NT2/D1 (cell line): ENCODE measurements at places on chromosomes 3 and 15.
A peak's percentile ranks its signal among the peaks of the same experiment; 100 is the strongest.

DNA sequence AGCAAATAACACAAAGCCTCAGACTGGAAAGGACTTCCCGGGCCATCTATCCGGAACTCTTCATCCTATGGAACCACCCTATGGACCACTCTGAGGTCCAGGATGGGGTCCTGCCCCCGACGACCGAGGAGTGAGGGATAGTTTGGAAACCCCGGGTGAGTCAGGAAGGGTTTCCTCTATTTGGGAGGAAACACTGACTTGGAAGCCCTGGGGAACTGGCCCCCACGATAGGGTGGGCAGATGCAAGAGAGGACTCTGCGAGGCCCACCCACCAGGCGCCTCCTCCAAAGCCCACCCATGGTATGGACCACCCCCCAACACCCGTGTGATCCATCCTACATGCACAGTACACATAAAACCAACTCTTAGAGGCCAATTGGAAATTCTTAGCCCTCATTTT lies 69.4 kb downstream of the CPN2 start:
- DNase-seq: no peak

GRCh38 chr3:150765949-150766720 lies 3.2 kb upstream of the SIAH2 start:
- no peak for DNase-seq

DNA sequence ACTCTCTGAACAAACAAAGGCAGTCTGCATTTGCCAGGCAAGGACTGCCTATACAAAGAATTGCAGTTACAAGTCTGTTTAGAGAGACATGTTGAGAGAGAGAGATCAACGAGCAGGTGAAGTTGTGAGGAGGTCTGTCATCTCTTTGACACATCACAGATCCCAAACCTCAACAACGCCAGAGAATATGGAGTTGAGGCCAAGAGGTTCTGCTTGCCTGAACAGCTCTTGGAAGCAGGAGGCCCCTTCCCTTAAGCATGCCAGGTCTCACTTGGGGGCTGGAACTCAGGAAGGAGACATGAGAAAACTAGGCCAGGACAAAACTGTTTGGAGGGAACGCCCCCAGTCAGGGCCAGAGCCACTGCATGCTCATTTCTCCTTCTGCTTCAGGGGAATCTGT lies 22.3 kb upstream of the MUSTN1 start:
- DNase-seq: no peak

DNA sequence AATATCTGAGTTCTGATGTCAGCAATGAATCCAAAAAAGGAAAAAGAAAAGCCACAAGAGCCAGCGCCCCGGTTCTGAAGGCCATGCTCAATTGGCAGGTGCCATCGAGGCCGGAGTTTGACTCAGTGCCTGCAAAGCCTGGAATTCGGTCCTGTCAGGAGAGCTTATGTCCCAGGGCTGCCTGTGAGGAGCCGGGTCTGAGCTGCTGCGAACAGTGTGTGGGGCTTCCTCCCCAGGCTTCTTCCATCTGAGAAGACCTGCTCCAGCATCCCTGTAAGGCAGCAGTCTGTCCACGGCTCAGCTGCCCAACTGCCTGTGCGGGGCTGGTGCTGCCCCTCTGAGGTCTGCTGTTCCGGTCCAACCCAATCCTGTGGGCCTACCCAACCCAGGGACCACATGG lies 46.1 kb downstream of the ROPN1B start:
- DNase-seq: no peak

GRCh38 chr3:43211681-43212080 lies 74.7 kb upstream of the SNRK start:
- no peak for DNase-seq

- no peak for DNase-seq
These were observed 587.7 kb upstream of the NR2F2 start for GRCh38 chr15:95742836-95743235.

DNA sequence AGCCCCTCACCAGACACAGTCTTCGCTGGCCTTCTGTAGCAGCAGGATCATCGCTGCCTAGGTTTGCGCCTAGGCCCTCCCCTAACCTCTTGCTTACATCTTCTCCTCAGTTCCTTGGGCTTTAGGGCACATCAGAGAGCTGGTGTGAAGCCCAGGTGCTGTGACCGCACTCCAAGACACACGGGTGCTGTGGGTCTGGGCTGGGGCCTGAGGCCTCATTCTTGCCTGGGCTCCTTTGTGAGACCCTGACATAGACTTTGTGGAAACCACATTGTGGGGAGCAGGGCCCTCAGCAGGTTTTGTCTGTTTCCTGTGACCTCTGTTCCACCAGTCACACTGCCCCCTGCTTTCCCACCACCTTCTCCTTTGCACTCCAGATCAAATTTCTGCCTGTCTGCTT lies 8.0 kb downstream of the AMIGO3 start:
- no peak for DNase-seq

DNA sequence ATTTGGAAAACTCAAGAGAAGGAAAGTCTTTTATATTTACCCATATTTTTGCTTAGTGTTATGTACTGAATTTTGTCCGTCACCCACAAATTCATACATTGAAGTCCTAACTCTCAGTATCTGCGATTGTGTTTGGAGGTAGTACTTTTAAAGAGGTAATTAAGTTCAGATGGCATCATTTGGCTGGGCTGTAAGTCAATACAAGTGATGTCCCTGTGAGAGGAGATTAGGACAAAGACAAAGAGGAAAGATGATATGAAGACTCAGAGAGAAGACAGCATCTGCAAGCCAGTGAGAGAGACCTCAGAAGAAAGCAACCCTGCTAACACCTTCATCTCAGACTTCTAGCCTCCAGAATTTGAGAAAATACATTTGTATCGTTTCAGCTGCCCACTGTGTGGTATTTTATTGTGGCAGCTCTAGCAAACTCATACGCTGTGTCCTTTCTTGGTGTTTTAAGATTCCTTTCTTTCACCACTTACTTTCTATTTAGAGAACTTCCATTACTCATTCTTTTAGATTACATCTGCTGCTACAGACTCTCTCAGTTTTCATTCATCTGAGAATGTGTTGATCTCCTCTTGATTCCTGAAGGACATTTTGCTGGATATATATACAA lies 17.0 kb downstream of the LRCH3 start:
- DNase-seq: no peak

- no peak for DNase-seq
These were observed 222.1 kb downstream of the THSD4 start for GRCh38 chr15:71337197-71337845.

GRCh38 chr3:184334470-184335158 lies 2.8 kb upstream of the FAM131A start:
- no peak for DNase-seq

- DNase-seq: no peak
These were observed 10.6 kb upstream of the ITPKA start for GRCh38 chr15:41483115-41483514.

DNA sequence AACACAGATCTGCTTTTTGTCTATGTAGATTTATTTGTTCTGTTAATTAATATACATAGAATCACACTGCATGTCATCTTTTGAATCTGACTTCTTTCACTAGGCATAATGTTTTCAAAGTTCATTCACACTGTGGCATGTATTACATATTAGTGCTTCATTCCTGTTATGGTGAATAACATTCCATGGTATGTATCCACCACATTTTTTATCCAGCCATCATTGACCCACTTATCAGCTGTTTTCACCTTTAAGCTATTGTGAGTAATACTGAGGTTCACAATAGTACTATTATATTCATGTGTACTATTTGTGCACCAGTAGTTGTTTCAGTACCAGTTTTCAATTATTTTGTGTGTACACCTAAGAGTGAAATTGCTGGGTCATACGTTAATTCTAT lies 230.6 kb upstream of the CNTN3 start:
- no peak for DNase-seq

GRCh38 chr15:40523611-40524010 lies 41.2 kb downstream of the CCDC32 start:
- DNase-seq: no peak

DNA sequence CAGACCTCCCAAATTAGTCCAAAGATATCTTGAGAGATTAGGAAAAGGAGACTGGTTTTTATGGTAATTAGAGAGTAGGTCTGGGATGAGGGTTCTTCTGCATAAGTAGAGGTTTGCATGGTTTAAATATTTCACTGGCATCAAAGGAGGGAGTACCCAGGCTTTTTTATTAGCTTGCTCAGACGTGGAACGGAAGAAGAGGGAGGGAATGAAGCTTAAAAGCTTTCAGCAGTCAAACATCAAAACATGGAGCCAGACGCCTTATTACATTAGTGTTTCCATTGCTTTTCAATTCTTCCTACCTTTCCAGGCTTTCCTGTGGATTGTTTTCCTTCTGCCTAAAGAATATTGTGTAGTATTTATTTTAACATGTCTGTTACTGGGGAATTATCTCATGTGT lies 342.1 kb upstream of the SOX2 start:
- DNase-seq: no peak

DNA sequence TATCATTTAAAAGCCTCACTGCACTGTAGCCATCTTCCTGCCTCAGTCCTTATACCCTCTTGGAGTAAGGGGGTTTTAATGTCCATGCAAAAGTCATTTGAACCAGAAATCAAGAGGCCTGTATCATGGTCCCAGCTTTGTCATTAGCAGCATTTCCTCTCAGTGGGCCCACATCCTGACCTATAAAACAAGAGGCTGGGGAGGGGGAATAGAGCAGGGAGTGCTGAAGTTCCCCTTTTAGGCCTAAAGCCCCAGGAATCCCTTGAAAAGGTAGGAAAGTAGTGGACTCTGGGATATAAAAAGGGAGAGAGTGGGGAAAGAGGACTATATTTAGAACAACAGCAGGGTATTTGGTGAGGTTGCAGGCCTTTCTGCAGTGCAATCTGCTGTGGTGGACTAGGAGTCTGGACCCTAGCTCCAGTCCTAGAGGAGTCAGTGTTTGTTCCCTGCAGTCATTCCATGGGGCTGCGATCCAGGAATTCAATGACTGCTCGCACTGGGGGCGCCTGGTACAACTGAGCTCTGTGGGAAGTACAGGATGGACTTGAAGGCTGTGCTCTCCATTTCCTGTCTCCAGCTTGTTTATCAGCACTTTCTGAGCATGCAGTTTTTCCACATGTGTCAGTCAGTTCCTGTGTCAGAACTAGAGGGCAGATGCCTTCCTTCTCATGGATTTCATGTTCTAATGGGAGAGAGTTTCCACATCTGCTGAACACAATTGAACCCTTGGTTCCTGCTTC lies 46.8 kb downstream of the PDHB start:
- no peak for DNase-seq

DNA sequence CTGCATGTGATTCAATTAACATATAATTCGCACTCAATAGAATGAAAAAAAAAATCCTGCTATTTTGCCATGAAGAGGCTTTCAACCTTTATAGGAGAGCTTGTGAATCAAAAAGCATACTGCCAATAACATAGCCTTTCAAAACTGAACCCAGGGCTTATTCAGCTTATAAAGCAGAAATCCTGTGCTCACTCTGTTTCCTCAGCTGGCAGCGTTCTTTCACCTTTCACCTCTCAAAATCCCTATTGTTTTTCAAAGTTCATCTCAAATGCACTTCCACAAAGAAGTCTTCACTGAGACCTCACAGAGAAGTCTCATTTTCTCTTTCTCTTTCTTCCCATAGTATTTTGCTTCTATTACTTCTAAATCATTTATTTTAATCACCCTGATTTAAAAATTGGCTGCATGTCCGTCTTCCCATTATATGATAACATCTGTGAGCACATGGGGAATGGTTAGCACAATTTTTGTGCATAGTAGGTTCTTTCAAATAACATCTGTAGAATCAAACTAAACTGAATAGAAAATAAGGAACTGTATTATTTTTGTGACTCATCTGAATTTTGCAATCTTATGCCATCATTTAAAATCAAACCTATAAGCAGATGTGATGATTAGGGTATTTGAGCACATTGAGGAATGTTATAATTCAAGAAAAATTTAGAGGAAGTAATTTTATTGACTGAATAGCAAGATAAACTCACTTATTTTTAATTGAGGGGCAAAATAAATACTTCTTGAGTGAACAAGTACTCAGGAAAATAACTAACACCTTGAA lies 373.4 kb downstream of the NLGN1 start:
- no peak for DNase-seq

- DNase-seq: peak; percentile 30
These were observed 175.8 kb downstream of the FOXB1 start for GRCh38 chr15:60179786-60180391.

- DNase-seq: no peak
These were observed 123.0 kb downstream of the PEAK1 start for GRCh38 chr15:77296773-77297337.

DNA sequence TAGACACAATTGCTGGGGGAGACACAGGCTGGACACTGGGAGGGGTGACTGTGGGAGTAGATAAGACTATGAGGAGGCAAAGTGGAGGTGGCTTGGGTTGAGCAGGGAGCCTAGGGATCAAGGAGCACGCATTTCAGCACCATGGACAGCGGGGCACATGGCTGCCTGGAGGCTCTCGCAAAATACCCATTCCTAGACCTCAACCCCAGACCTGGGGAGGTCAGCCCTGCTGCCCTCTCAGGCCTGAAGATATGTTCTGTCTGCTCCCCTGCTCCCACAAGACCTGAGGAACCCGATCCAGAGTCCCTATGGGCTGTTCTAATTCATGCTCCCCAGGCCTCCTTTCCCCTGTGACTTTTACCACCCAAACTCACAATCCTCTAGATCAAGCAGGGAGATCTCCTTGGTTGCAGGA lies 16.0 kb upstream of the CPEB1 start:
- DNase-seq: peak; percentile 71

DNA sequence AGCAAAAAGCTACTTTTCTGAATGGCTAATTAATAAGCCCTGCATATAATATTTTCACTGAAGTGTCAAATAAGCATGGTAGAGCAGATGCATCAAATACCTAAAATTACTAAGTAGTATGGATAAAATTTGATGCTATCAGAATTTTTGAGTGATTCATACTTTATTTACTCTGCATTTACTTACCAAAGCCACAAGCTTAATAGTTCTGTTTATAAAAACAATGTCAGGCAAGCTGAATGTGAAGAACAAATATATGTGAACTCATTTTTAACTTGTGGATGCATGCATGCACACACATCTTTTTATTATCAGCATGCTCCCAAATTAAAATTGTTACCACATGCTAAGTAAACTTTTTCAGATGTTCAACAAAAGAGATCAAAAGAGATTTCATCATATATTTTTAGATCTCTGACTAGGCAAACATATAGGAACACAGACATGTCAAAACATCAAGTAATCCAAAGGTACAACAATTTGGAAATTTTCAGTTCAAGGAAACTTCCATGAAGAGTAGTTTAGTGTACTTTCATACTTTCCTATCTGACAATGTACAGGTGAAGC lies 969.4 kb downstream of the ROBO1 start:
- no peak for DNase-seq

DNA sequence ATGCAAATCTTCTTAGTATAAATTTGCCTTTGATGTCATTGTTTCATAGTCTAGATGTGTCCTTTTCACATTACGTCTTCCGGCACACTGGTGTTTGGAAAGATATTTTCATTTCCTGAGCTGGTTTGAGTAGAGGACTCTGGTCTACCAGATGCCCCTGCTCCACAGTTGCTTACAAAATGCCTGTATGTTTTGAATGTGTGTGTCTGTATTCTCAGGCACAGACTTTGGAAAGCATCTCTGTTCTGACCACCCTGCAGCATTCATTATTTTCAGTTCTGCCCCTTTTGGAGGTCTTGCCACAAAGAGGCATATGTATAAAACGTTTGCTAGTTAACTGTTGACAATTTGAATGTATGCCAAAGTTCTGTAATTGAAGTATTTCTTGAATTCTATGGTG lies 236.0 kb upstream of the GOLIM4 start:
- DNase-seq: no peak

GRCh38 chr15:65055201-65055870 lies 10.1 kb downstream of the SLC51B start:
- DNase-seq: no peak
